ENCODE measurements at places on chromosomes 2 and 18. TPM values are rescaled to one million over a fixed set of nuclear protein-coding genes. Genes with fewer than 3 reads are reported as not detected.

Gene CCDC142
- 12.1 TPM for total RNA-seq

Gene ACMSD
- not detected for total RNA-seq

Gene FAM237A
- not detected for total RNA-seq

Gene C2orf66
- 0.16 TPM for total RNA-seq

GRCh38 chr18:50013363-50014138 is 181.4 kb downstream of the MYO5B start:
- DNase-seq: no peak

DNA sequence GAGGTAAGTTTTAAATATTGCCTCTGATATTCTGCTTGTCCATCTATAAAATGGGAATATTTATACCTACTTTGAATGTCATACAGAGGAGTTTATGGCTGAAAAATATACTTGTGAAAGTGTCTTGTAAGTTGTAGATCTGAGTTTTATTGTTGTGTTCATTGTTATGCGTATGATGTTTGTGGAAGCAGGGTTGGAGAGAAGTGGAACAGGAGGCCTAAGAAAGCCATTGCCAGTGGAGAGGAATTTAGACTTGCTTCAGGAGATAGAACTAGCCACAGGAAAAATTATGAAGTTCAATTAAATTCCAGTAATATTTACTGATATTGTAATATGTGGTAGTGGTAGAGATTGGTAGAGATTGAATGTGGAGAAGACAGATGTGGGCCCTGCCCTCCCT is 491.9 kb upstream of the FANCL start:
- DNase-seq: no peak

GRCh38 chr2:117127680-117128079 is 686.8 kb upstream of the DDX18 start:
- DNase-seq: no peak

DNA sequence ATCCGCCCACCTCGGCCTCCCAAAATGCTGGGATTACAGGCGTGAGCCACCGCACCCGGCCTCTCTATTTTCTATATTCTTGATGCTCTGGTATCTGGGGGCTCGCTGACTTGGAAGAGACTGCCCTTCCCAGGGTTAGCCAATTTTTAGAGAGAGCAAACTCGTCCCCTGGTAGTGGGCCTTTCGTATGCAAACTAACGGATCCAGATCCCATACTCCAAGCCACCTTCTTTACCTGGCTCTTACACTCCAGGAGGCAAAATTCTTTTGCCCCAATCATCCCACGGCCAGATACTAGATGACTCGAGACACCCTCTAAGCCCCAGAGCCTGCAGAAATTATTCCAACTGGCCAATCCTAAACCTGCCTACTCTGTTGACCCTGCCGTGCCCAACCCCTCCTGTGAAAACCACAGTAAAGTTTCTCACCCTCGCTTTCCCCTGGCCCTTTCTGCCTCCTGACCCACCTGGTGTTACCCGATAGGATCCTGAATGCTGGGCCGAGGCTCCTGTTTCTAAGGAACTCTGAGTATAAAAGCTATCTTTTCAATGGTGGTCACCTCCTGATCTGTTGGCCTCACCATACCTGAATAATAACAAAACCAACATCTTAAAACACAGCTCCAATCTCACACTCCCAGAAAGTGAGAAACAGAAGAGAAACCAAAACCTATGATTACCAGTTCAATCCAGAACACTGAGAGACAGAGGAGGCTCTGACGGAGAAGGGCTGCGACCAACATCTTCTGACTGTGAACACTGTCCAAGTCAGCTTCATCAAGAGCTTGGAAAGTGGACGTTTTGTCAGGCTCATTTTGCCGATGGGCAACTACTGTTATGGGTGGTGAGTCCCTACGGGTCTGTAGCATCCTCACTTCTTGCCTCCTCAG is 57.6 kb upstream of the ZNF532 start:
- DNase-seq: no peak
